ENCODE measurements at places on chromosomes 12 and 14.
A peak's percentile ranks its signal among the peaks of the same experiment; 100 is the strongest.

DNA sequence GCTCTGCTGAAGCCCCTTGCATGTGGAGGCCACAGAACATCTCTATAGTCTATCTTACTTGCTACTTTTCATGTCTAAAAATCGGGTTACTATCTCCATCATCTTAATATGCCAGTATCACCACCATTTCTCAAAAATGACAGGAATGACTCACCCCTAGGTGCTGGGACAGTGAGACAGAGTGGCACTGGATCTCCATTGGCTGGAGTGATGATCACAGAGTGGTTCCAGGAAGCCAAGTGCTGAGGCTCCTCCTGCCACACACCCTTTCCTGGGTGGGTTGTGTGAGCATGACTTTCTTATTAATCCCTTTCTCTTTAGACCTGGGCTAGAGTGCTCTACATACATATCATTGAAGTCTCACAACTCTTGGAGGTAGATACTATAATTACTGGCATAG, 3.3 kb upstream of the ASCL1 start:
- peak; percentile 76 for DNase-seq

DNA sequence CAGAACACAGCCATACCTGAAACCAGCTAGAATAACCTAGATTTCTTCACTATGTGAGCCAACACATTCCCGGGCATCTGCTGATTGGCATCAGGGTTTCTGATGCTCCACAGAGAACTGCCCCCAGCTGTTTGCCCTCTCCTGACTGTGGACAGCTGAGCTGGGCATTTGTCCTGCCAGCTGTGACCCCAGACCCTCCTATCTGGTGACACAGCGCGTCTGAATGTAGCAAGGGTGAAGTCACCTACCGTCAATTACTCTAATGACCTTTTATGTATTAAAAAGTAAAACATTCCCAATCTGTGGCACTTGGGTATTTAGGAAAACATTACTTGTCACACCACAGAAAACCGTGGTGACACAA, 29.7 kb upstream of the SFSWAP start:
- DNase-seq: no peak

- DNase-seq: peak; percentile 76
Measured at GRCh38 chr14:91417983-91418386, 365 bp upstream of the CCDC88C start.

DNA sequence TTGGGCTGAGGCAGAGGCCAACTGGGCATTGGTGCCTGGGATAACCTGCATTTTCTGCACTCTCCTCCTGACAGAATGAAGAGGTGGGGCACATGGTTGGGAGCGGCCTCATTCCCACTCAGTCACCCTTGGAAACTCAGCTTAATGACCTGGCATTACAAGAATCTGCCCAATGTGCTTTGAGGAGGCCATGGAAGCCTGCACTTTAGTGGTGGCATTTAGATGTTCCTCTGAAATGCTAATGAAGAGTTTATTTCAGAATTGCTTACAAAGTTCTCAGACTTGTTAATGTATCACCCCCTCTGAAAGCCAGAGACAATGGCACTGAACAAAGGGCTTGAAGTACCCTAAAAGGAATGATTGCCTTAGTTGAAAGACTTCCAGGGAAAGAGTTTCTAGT, 71.4 kb upstream of the PARP11 start:
- DNase-seq: no peak

GRCh38 chr12:9868311-9868801, 798 bp downstream of the CLEC2B start:
- no peak for DNase-seq

DNA sequence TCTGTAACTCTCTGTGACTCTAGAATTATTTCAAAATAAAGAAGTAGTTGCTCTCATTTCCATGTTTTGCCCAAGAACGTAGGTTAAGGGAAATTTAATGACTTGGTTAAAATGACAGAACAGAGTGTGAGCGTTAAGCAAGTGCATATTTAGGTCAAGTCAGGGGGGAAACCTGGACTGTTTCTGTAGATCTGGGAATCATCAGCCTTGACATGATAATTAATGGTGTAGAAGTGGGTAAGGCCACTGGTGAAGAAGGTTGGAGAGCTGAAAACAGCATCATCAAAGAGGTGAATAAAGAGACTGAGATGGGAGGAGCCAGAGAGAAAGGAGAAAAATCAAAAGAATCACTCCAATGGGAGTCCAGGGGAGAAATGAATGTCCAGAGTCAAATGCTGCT, 49.4 kb upstream of the STK38L start:
- DNase-seq: no peak

GRCh38 chr14:33534632-33535031, 416.2 kb downstream of the EGLN3 start:
- DNase-seq: no peak

DNA sequence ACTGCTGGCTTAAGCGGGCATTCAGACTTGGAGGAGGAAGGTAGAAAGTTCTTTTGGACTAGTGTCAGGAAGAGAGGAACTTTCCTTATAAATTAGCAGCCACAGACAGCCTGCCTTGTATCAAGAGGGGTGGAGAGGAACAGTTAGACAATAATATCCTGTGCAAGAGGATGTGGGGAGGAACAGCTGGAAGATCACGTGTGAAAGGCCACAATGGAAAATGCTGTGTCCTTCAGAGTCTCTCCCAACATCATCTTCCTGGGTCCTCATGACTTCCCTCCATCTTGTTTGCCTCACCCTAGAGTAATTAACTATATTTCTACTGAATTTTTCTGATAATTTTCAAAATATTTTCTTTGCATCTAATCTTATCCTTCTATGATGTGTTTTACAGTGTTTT, 117.4 kb downstream of the MGAT4C start:
- no peak for DNase-seq

- DNase-seq: no peak
Measured at GRCh38 chr12:131900397-131900796, 6.0 kb downstream of the ULK1 start.

- DNase-seq: no peak
Measured at GRCh38 chr14:90535556-90536090, 138.8 kb downstream of the CALM1 start.

- no peak for DNase-seq
Measured at GRCh38 chr12:117067638-117068037, 31.6 kb downstream of the TESC start.

DNA sequence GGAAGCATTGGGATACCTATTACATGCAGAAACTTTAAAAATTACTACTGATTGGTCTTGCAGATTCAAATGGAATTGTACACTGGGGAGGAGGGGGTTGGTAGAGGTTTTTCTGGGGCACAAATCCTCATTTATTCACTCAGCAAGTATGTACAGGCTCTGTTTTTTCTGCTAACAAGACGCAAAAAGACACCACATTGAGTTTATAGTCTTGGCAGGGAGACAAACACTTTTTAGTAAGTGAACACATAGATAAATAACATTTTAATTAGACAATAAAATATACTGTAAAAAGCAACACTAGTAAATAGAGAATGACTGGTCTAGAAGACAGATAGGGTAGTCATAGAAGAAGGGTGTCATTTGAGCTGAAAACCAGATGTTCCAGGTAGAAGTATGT, 23.8 kb downstream of the GLIPR1L2 start:
- DNase-seq: no peak

DNA sequence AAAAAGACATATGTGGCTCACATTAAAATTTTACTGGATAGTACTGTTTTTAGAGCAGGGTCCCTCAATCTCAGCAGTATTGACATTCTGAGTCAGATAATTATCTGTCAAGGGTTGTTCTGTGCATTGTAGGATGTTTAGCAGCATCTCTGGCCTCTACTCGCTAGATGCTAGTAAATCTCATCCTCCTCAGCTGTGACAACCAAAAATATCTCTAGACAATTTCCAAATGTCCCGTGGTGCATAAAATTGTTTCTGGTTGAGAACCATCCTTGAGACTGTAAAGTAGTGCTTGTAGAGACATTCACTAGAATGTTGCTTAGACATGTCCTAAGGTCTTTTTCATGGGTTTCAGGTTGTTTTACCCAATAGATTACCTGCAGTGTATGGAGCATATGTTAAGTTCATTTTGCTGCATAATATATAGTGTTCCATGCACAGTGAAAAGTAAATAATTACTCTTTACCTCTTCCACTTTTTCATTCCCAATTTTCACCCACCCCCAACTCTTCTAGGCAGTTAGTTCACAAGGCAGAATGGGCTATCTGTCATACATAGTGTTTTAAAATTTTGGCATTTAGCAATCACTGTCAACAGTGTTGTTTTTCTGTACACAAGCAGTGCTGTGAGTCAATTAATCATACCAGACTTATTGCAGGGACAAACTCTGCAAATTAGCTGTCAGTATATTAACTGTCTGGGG, 200.2 kb upstream of the SLC38A2 start:
- no peak for DNase-seq

GRCh38 chr12:20808521-20808920, 2.0 kb upstream of the SLCO1B3 start:
- no peak for DNase-seq

DNA sequence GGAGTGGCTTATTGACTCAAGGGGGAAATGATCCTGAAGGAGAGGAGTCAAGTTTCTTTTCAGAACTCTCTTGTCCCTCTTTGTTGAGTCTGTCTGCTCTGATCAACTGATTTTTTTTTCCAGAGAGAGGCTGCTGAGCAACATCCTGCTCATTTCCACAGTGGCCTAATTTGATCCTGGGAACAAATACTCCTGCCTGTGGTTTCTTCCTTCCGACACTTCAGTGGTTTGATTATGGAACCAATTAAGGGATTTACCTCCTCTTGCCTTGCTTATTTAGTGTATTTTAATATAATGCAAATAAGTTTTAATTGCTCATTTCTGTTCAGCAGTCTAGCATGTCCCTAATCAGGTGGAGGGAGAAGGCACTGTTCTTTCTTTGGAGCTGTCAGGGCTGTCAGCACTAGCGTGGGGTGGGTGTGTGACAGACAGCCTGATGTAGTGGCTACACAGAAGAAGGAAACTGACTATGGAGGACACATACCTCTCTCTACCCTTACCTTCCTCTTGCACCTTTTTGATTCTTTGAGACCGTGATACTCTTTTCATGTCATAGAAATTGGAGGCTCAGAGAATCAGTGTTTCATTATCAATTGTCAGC, 344.9 kb upstream of the STXBP6 start:
- no peak for DNase-seq

GRCh38 chr14:99564256-99564925, 39.6 kb downstream of the CCDC85C start:
- no peak for DNase-seq

GRCh38 chr12:13027508-13027907, 16.7 kb upstream of the FAM234B start:
- no peak for DNase-seq

- no peak for DNase-seq
Measured at GRCh38 chr14:85752175-85752574, 222.2 kb downstream of the FLRT2 start.

- DNase-seq: no peak
Measured at GRCh38 chr12:130557886-130558765, 158.0 kb downstream of the RIMBP2 start.

GRCh38 chr12:101086490-101087135, 123.4 kb downstream of the SLC5A8 start:
- DNase-seq: no peak

GRCh38 chr12:62003701-62004100, 256.5 kb upstream of the USP15 start:
- DNase-seq: no peak

GRCh38 chr12:50620978-50621360, 116.2 kb downstream of the DIP2B start:
- no peak for DNase-seq

GRCh38 chr14:52067873-52068614, 815 bp downstream of the NID2 start:
- DNase-seq: no peak

DNA sequence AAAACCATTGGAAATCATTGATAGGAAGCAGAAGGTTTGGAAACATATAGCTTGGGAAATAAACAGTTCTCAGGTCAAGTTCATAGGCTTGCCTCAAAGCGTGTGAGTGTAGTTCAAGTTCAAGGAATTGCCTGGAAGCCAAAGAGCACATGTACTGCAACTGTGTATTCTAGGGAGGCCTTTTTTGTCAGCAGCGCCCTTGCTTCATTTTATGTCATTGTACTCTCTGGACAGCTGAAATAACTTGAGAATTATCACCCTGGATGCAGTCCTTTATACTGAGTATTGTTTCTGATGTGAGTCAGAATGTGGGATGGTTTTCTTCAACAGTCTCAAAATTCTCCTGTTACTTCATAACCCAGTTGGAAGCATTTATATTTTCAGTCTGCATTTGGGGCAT, 16.0 kb upstream of the EVL start:
- no peak for DNase-seq
